ENCODE measurements at places on chromosomes 16 and 17. TPM values are rescaled to one million over a fixed set of nuclear protein-coding genes. Genes with fewer than 3 reads are reported as not detected.

NPIPA1 gene
- total RNA-seq = 98.7 TPM

DNA sequence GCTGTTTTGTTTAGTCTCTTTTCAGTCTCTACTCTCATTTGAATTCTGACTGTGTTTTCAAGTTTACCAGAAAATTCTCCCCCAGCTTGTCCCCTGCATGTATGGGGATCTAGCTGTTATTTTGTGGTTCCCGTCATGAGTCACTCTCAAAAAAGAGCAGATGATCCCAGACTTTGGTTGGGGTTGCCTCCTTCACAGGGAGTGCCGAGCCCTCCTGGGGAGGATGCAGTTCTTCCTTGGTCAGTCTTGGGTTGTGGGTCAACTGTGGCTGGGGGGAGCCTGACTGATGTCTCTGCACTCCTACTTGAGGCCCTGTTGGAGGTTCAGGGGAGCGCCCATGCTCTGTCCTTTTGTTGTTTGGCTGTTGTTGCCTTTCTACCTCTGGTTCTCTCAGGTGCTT, 37.7 kb downstream of the EPN2 start:
- peak; percentile 47 for ATAC-seq

DNA sequence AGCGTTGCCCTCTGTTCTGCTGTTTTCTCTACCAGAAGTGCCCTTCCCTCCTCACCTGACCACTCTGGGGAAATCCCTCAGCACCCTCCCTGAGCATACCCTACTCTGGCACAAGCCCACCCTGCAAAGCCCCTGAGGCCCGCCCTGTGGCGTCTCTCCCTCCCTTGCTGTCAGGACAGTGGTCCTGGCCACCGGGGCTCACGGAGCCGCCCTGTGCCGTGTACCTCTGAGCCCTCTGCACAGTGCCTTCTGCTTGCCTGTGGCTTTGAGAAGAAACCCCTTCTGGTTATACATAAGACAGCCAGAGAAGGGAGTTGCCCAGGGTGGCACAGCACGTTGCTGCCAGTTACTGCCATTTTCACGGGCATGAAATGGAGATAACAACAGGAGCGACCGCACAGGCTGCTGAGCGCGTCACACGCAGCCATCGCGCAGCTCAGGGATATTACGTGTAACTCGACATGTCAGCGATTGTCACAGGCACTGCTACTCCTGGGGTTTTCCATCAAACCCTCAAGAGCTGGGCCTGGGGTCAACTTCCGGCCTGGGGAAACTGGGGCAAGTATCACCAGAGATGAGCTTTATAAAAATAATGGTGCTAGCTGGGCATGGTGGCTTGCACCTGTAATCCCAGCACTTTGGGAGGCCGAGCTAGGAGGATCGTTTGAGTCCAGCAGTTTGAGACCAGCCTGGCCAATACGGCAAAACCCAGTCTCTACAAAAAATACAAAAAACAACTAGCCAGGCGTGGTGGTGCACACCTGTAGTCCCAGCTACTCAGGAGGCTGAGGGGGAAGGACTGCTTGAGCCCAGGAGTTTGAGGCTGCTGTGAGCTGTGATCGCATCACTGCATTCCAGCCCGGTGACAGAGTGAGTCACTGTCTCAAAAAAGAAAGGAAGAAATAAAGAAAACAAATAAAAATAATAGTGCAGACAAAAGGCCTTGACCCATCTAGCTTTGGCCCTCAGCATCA, 14.8 kb downstream of the SCGB1C2 start:
- ATAC-seq = no peak

- peak; percentile 27 for ATAC-seq
Measured at GRCh38 chr17:3892095-3892998, 506 bp downstream of the CAMKK1 start.

- ATAC-seq = no peak
Measured at GRCh38 chr16:58114827-58115825, 14.1 kb downstream of the CFAP20 start.

AGRP gene
- not detected for total RNA-seq

RNFT1 gene
- total RNA-seq = 40.1 TPM

DNA sequence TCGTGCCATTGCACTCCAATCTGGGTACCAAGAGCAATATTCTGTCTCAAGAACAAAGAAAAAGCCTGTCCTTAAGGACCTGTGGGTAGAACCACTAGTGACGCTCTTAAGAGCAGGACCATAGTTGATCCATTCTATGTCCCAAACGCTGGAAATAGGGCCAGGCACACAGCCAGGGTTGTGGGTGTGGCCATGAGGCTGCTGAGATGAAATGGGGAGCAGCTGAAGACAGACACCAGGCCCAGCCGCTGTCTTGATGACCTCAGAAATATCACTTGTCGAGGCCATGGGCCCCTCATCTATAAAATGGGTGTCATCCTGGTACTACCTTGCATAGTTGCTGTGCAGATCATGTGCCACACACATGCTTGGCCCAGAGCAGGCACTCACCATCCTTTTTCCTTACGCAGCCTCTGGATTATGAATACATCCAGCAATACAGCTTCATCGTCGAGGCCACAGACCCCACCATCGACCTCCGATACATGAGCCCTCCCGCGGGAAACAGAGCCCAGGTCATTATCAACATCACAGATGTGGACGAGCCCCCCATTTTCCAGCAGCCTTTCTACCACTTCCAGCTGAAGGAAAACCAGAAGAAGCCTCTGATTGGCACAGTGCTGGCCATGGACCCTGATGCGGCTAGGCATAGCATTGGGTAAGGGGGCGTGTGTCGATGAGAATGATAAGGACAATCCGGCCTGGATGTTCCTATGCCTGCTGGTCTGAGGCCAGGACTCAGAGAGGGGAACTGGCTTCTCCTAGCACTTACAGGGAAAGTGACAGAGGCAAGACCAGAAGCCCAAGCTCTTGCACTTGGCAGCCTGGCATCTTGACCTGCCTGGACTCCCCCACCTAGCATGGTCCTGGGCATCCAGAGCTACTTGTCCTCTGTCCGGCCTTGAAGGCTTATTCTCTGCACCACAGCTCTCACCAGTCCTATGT, 25.5 kb downstream of the CDH5 start:
- no peak for ATAC-seq

DNA sequence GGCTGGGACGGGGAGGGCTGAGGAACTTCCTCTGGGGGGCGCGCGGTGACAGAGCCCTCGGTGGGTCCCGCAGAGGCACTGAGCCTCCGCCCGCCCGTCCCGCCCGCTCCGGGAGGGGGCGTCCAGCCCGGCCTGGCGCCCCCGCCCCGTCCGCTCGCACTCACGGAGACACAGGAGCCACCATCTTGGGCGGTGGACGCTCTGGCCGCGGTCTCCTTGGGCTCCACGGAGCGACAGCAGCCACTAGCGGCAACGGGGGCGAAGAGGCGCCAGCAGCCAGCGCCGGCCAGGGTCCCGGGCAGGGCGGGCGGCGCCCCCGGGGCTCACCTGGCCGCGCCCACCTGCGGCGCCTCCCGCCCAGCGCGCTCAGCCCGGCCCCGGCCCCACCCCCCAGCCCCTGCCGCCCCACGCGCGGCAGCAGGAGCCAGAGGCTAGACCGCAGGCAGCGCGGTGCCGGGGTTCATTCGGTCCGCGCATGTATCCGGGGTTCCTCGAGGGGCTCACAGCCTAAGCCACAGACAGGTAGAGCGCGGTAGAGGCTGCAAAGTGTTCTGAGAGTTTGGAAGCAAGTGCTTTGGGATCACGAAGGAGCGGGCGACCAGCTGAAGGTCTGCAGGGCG, at the start of gene C17orf113:
Gene C17orf113 (minus strand): TSS at position 209 of the 620 bp plus-strand sequence. CDS start 7,225 bp downstream, outside the sequence.
- ATAC-seq = peak; percentile 79

GRCh38 chr17:73646409-73647300, 2.4 kb upstream of the SDK2 start:
- ATAC-seq = no peak

GRCh38 chr16:12639044-12639443, 164.6 kb downstream of the CPPED1 start:
- ATAC-seq = no peak

LAT gene
- total RNA-seq = 327 TPM

DNA sequence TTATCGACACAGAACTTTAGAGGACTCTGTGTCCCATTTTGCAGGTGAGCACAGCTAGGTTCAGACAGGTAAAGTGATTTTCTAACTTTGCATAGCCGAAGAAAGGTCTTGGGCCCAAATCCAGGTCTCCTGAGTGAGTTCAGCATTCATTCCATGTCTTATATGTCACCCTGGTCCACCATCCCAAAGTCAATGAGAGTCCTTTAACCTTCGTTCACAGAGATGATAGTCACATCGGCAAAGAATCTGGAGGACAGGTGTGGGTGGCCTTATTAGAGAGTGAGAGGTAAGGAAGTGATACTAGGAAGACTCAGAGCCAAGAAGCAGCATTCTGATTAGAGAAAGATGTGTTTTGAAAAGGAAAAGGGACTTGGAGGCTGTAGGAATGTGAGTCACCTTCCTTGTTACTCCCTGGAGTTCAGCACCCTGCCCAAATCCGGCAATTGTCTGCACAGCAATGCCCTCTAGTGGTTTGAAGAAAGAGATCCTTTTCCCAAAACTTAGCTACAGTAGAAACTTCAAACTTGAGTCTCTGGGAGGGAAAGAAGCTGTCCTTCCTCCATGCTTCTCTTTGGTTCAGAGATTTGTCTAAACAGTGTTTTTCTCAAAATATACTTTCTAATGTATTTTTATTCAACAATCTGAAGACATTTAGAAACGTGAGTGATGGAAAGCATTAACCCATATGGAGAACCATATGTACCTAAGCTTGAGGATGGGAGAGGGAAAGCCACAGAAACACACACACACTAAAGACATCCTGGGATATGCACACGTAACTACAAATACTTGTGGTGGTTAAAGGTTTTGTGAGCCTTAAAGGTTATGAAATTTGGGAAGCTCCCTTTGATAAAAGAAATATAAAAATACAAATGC, 96.4 kb upstream of the SHISA6 start:
- no peak for ATAC-seq

CYLD gene
- 130 TPM for total RNA-seq

GRCh38 chr16:88077328-88078108, 126.3 kb downstream of the BANP start:
- no peak for ATAC-seq

DNA sequence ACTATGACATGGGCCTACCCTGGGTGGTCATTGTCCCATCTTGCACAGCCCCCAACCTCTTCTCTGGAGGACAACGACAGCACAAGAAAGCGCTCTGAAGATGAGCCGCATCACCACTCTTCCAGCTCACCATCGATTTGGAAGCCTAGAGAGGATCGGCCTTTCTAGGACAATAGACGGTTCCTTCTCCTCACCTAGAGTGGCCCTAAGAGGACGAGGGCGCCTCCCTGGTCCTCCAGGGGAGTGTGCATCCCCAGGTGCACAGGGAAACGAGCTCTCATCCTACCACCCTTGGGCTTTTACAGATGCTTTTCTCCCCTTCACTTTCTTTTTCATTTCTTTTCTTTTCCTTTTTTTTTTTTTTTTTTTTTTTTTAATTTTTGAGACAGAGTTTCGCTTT, 20.3 kb upstream of the SLC52A1 start:
- no peak for ATAC-seq

- no peak for ATAC-seq
Measured at GRCh38 chr16:7025616-7026190, 306.9 kb upstream of the RBFOX1 start.

Data from activated T-helper 17 cell treated with anti-CD3 and anti-CD28 coated beads, Interleukin-2, amount 50 U/mL, for 72 hours (primary cell).